ENCODE measurements at places on chromosomes 11 and 22.

- DNase-seq: no peak
Observed at GRCh38 chr22:47036936-47037485, 274.6 kb downstream of the TBC1D22A start.

- DNase-seq: no peak
Observed at GRCh38 chr11:61058583-61059259, 43.6 kb upstream of the CD5 start.

DNA sequence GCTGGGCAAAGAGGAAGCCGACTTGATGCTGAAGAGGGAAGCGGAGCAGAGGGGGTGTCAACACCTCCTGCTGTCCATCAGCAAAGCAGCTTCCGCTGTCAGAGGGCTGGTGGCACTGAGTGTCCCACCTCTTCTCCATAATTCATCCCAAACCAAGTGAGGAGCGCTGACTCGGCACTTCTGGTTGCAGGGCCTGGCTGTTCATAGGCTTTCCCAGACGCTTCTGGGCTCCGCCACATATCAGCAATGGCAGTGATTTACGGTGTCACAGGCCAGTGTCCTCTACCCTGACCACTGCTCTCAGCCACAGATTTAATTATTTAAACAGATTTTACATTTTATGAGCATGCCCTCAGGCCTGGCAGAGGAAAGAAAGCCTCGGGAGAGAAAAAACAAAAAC, 70.1 kb upstream of the TENM4 start:
- no peak for DNase-seq

DNA sequence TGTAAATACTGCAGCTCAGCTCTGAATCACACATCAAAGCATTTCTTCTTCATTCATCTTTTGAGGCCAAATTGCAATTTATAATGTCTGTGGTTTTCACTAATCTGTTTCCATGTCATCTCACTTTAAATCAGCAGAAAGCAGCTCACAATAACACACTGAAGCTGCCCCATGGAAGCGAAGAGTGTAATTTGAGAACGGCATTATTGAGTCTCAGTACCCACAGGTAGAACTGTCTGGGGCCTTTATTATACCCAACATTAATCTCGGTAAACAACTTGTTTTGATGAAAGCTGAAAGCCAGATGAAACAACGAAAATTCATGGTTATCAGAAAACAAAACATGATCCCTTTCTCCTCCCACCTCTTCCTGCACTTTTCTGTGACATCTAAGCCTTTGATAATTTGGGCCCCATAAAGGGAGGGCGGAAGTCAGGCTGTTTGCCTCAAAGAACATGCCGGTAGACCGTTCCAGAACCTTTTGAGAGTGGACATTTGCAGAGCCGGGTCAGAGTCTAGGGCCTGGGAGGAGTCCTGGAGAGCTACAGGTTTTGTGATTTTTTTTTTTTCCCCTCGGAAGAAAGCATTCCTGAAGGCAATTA, 68.2 kb upstream of the SESN3 start:
- DNase-seq: no peak

DNA sequence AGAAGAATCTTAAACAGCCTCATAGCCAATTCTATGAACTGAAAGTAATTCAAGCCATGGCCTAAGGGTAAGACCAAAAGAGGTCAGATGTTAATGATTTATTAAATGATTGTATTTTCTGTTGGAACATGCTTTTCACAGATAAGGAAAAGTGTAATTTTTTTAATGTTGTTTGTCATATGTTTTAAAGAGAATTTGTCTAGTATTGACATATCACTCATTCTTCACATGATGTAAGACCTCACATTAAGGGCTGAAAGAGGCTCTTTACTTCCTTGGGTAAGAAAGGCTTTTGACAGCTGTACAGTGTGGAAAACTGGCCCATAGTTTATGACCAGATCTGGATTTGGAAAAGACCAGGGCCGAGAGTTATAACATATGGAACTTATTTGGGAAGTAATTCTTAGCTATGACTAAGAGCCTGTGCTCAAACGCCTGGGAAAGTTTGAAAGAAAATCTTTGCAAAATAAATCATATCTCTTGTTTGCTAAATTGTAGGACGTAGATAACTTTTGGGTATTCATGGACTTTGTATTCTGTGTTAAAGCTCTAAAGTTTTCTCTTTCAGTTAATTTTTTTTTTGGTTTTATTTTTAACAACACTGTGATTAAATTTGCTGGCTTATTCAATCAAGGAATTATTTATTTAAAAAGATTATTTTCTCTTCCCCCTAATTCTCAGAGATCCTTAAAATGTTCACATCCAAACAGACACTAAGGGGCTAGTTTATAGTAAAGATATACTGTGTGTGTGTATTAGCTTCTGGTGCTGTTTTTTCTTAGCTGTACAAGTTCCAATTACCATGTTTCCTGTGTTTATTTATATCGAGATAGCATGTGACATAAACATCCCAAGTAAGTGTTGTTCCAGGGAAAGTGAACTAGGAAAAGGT, 162.2 kb downstream of the ARHGAP42 start:
- no peak for DNase-seq

DNA sequence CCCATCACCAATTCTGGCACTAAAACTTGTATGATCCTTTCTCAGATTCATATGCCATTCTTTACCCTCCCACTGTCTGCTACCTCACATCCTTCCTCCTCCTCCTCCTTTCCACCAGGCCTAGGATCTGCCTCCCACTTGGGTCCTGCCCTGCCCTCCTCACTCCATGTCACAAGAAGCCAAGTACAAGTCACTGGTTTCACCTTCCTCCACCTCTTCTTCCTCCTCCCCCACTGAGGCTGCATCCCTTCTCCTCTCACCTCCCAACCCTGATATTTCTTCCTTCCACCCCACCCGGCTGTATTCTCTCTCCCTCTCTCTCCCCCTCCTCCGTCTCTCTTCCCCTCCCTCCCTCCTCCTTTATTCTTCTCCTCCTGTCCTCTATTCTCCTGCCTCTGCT, 46.6 kb downstream of the LARGE1 start:
- DNase-seq: no peak

DNA sequence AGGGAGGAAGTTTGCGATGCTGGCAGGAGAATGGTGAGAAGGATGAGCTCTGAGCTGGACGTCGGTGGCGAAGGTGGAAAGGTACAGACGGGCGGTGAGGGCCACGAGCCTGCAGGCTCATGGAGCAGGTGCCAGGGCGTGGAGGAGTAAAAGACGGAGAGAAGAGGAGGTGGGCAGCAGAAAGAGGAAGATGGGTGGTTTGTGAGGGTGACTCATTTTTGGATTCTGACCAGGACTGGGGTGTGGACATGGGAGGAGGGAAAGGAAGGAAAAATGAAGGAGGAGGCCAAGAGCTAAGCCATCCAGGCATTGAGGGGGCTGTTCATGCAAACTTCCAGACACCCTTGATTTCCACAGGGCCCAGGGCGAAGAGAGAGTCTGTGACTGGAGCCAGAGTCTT, 3.5 kb downstream of the ZDHHC24 start:
- DNase-seq: no peak

GRCh38 chr11:93016595-93016994, 47.1 kb downstream of the MTNR1B start:
- no peak for DNase-seq

GRCh38 chr11:123973816-123974215, 3.8 kb downstream of the OR10S1 start:
- no peak for DNase-seq

DNA sequence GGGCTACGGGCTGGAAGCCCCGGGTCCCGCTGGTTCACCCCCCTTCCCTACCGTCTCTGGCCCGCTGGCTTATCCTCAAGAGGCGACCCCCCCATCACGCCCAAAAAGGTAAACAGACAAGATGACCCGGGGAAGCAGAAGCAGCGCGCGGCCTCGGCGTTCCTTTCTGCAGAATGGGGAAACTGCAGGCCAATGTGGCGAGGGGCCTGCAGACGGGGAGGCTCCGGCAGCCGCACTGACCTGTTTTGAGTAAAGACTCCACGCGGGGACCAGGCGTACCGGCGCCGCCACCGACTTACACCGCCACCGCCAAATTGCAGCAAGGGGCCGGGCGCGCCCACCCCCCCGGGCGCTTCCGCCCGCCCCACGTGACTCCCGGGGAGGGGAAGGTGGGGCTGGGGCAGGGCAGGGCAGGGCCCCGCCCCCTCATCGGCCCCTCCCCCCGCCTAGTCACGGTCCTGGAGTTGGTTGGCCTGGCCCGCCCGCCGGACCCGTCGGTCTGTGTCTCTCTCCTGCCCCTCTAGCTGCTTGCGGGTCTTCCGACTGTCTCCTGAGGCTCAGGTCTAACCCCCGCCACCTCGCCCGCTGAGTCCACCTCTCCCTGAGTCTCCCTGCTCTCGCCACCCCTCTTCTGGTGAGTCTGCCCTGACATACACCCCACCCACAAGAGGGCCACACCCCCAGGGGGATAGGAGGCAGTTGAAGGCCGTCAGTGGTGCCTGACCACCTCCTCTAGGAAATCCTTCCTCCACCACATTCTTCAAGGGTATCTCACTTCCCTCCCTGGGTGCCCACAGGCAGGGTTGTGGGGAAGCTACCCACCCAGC, at the start of gene ARAP1:
ARAP1 (minus strand) TSS at position 321 of the 827 bp plus-strand sequence. CDS start 25,280 bp downstream, outside the sequence.
- DNase-seq: peak; percentile 80

GRCh38 chr11:10294290-10294953, 403 bp upstream of the SBF2 start:
- peak; percentile 41 for DNase-seq

All from PC-9 (cell line).